LHCN-M2 (cell line): ENCODE measurements at places on chromosomes 1 and 21.

GRCh38 chr1:220914283-220915116 is 35.3 kb downstream of the HLX start:
- DNase-seq, result peak; percentile 29

DNA sequence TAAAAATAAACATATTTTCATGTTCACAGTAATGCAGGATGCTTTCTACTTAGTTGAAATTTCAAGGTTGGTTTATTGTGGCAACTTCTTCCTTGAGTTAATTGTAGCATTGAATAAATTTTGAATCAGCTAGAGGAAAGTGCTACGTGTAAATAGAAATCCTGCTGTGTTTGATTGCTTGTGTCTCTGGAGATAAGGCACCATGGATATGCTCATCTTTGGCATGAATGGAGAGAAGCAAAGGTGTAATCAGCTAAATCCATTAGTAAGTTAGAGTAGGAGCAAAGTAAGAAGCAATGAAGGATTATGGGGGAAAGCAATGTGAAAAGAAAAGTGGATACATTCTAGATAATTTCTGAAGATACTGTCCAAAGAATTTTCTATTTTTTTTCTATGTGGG is 331.1 kb downstream of the PTPRC start:
- DNase-seq, result no peak

DNA sequence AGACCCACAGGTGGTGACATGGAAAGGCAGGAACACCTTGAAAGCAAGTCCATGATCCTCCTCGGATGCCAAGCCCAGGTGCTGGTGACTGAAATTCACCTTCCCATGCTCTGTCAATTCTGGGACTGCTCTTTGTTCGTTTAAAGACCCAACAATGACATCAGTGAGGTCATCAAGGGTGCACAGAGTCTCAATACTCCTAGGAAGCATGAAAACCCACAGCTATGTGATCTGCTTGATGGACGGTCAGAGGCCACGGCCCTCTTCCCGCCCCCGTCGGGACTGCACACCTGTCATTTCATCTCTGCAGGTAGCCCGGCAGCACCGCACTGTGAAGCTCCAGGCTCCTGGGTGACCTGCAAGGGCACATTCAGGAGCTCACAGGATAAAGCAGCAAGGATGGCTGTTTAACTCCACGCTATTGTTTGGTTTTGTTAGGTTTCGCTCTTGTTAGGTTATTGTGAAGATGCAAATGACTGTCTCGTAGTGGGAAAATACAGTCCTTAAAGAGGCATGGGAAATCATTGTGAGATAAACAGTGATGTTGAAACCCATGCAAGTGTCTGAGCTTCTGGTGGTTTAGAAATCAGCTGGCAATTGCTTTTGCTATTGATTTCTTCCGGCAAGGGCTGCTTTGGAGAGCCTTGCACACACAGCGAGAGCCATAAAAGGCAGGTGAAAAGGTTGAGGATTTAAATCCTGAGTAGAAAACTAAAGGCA is 124.8 kb upstream of the AJAP1 start:
- DNase-seq, result no peak

GRCh38 chr21:44962403-44962966 is 22.7 kb downstream of the SLX9 start:
- DNase-seq, result peak; percentile 98

GRCh38 chr1:89724369-89725010 is 91.6 kb downstream of the LRRC8C start:
- peak; percentile 47 for DNase-seq
